ENCODE measurements at places on chromosomes 1 and 21.

DNA sequence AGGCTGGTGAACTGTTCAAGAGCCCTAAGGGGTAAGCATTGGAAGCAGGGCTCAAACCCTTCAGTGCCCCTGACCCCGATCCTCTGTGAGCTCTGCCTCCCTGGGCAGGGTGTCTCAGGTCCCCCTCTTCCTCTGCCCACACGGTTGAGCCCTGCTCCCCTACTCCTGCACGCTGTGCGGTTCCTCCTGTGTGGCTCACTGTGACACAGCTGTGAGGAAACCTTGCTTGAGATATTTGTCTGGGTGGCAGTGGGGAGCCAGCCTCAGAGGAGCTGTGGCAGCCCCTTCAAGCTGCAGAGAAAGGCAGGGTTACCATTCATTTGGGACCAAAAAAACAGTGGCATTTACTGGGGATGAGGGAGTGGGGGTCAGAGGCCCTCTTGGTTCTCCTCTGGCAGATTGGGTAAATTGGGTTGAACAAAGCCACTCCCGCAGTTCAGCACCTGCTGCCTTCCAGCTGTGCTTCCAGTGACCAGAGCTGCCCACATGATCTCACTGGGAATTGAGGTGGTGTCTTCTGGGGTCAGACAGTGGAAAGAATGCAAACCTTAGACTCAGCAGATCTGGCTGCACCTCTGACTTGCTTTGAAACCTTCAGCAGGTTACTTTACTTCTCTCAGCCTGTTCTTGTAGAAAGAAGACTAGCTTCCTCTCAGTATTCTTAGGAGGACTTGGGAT is 60.6 kb upstream of the CD1D start:
- no peak for DNase-seq

- no peak for DNase-seq
Observed at GRCh38 chr1:93596329-93597089, 85.1 kb downstream of the BCAR3 start.

GRCh38 chr1:100528871-100529270 is 9.1 kb upstream of the GPR88 start:
- no peak for DNase-seq

- no peak for DNase-seq
Observed at GRCh38 chr1:9037476-9038337, 11.5 kb upstream of the SLC2A7 start.

- DNase-seq: no peak
Observed at GRCh38 chr1:82499022-82499421, 698.3 kb downstream of the ADGRL2 start.

- no peak for DNase-seq
Observed at GRCh38 chr1:247646867-247647266, 32.7 kb downstream of the OR13G1 start.

DNA sequence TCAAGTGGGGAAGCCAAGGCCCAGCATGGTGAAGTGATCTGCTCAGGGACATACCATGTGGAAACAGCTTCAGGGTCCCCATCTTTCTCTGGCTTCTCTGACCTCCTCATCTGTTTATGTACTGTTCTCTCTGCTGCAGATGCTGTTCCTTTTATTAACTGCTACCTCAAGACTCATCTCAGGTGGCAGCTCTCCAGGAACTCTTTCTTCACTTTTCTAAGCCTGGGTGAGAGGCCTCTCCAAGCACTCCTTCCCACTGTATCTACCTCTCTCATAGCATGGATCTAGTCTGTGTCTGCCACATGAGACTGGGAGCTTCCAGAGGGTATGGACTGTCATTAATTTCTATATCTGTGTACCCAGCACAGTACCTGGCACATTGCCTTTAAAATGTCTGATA is 73.4 kb upstream of the PPM1J start:
- DNase-seq: no peak

DNA sequence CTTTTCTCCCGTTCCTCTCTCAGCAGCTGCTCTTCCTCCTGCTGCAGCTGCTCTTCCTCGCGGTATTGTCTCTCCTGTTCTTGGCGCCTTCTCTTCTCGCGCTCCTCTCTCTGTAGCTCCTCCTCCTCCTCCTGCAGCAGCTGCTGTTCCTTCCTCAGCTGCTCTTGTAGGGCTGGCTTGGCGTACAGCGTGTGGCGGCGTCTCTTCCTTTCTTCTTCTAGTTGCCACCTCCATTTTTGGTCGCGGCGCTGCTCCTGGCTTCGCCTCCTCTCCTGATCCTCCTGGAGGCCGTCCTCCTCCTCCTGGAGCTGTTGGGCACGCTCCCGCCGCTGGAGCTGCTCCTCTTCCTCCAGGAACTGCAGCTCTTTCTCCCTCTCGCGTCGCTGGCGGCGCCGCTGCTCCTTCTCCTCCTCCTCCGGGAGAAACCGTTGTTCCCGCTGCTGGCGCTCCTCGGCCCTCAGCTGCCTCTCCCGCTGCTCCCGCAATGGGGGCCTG is 4.8 kb downstream of the TCHH start:
- no peak for DNase-seq

DNA sequence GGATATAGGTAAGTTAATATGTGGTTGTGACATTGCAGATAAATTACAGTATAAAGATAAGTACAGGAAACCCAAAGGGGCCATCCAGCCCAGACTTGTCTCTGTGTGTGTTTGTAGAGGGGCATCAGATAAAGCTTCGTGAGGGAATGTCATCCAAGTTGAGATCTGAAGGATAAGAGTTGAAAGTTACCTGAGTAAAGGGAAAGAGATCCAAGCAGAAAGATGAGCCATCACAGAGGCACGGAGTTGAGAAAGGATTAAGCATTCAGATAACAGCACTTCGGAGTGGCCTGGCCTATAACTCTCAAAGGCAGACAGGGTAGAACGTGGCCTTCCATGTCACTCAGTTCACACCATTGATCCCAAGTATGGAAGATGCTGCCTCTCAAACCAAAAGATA is 749.1 kb downstream of the ADGRL2 start:
- no peak for DNase-seq

DNA sequence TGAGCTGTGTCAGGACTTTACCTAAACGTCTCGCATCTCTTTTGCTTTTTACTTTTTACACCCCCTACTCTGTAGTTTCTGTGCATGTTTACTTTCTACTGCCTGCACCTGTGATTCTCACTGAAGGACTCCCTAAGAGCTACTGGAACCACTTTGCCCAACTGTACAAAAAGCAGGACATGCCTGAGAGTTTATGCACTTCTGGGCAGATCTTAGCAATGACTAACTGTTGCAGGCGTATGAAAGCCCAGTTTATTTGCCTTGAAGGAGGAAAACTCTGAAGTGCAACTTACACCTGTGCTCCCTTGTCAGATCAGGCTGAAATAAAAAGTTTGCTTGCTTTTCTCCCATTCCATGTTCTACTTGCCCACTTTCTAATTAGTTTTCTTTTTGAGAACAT is 467.0 kb upstream of the USP24 start:
- DNase-seq: no peak

GRCh38 chr1:232474826-232475225 is 155.1 kb downstream of the SIPA1L2 start:
- DNase-seq: no peak

- DNase-seq: no peak
Observed at GRCh38 chr1:116909512-116910378, at the start of gene PTGFRN. PTGFRN (plus strand) TSS chr1:116909916; CDS start chr1:116910204, 288 bp downstream.

GRCh38 chr1:94716965-94717364 is 103.2 kb upstream of the SLC44A3 start:
- DNase-seq: no peak

DNA sequence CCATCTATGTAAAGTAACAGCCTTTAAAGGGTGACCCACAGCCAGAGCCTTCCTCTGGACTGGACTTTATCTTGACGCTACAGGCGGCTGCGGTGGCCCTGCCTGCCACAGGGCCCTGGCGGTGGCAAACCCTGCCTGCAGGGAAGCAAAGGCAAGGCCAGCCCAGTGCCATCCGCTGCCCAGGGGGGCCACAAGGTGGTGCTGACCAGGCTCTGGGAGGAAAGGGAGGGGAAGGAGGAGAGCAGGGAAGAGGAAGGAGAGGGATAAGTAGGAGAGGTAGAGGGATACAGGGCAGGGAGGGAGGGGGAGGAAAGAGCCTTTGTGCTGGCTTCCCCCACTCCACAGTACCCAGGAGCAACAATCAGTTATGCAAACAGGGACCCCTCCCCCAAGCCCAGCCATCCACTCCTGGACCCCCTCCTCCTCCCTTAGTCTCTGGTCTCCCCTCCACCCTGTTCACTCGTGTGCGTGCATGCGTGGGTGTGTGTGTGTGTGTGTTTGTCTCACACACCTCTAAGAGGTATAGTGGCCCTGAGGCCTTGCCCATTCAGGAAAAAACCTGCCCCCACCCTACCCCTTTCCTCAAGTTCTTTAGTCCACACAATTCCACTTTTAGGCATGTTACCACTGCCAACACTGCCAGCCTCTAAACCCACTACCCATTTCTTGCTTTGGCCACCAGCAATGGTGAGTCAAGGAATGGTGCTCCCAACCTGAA is 30.3 kb downstream of the SSBP3 start:
- DNase-seq: no peak

DNA sequence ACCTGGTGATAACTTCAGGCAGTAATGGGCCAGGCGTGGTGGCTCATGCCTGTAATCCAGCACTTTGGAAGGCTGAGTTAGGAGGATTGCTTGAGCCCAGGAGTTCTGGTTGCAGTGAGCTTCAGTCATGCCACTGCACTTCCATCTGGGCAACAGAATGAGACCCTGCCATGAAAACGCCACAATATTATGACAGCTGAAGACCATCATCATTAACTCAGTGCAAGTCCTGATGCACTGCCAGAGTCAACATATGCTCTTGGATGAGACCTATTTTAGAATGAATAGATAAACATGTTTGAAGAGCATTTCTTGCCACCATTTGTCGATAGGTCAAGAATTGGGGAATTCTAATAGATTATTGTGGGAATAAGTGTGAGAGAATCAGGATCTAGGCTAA is 26.4 kb downstream of the HENMT1 start:
- DNase-seq: no peak

- no peak for DNase-seq
Observed at GRCh38 chr1:198772626-198773025, 133.8 kb downstream of the PTPRC start.

- no peak for DNase-seq
Observed at GRCh38 chr1:6423321-6423999, 1.1 kb upstream of the ESPN start.

DNA sequence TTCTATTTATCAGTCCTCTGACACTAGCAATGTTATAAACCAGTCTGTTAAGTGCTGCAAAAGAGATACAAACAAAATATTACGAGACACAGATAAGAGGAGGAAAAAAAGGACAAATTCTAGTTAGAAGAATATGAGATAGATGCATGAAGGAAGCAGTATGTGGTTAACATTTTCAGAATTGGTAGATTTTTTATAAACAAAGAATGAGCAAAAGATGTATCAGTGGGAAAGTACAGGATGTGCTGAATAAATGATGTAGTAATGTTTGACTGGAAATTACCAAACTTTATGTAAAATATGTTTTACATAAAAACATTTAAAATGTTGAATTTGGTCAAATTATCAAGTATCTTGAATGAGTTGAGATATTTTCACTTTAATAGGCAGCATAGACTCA is 574.2 kb downstream of the NUF2 start:
- DNase-seq: no peak

- DNase-seq: no peak
Observed at GRCh38 chr1:213186168-213186567, 135.1 kb downstream of the RPS6KC1 start.

- DNase-seq: no peak
Observed at GRCh38 chr1:24189528-24189927, 2.4 kb upstream of the IFNLR1 start.

DNA sequence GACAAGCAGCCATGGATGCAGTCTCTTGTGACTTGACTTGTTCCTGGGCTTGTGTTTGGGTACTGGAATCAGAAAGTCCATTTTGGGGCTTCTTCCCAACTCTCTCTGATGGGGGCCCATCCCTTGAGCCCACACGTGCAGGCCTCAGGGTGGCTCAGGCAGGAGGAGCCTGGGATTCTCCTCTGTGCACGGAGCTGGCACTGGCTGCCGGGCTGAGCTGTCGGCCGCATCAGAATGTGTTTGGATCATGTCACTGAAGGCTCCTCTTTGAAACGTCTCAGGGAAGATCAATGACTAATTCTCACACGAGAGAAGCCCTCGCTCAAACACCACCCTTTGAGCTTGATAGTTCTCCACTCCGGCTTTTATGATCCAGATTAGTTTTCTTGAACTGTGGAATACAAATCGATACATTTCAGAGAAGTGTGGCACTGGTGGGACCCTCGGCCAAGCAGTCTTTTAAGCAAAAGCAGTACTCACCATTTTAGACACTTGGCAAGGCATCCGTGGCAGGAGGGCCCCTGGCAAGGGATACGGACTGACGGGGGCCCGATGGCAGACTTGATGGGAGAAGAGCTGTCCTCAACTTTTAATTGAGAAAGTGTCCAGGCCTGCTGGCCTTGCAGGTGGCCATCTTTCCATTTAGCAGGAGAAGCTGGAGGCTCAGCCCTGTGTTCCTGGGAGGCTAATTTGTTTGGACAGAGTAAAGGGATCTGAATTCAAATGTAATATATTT is 220.7 kb upstream of the C1orf174 start:
- DNase-seq: no peak

DNA sequence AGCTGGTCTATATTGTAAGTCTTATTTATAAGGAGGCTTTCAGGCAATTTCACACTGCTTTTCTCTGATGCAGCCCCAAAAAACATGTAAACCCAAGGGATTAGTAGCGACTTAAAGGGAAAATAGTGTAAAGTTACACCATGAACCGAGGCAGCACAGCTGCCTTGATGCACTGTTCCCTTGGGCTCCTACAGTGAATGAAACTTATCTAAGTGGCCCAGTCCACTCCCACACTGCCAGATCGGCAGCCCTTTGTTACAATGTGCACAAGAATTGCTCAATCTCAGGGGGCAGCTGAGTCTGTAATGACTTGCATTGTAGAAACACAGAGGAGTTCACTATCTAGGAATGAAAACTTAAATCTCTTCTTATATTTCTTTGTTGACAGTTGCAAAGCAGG is 120.8 kb upstream of the ADGRL2 start:
- DNase-seq: no peak

All from KG1 (cell line).